Activated CD4-positive, alpha-beta T cell treated with anti-CD3 and anti-CD28 coated beads, Interleukin-2, amount 50 U/mL, for 48 hours (primary cell): ENCODE measurements at places on chromosomes 4 and X.

GRCh38 chrX:111170017-111170416 lies 74.0 kb downstream of the PAK3 start:
- no peak for DNase-seq

DNA sequence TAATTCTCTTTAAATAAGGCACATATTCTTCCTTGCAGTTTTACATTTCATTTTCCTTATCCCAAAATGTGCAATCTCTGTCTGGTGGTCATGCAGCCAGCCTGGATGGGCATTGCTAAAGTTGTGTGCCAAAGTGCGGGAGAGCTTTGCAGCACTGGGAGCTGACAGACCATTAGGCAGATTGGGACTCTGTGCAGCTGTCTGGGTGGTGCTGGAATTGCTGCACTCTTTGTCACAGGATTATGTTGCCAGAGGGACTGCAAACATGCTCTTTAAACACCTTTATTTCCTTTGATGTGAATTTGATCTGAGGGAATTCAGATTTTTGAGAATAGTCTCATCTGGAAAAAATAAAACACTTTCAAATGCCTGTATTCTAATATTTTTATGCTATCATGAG lies 956.2 kb upstream of the DIAPH2 start:
- DNase-seq: no peak

GRCh38 chr4:171561419-171561818 lies 251.8 kb upstream of the GALNTL6 start:
- DNase-seq: no peak

DNA sequence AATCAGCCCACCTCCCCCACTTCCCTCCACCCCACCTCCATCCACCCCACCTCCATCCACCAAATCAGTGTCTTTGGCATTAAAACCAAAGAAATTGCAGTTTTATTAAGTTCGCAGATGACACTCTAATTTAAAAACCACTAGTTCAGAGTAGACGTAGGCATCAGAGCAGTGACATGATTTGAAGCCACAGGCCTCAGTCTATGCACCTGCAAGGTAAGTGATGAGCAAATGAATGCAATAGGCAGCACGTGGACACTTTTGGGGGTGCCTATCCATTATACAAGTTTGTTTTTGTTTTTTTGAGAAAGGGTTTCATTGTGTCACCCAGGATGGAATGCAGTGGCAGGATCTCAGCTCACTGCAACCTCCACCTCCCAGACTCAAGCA lies 88.0 kb upstream of the TRIM2 start:
- no peak for DNase-seq

GRCh38 chr4:8580321-8581093 lies at the start of gene GPR78:
Gene GPR78, plus strand, starts transcription at chr4:8580392. Its CDS starts 591 bp downstream, at chr4:8580983.
- peak; percentile 52 for DNase-seq

DNA sequence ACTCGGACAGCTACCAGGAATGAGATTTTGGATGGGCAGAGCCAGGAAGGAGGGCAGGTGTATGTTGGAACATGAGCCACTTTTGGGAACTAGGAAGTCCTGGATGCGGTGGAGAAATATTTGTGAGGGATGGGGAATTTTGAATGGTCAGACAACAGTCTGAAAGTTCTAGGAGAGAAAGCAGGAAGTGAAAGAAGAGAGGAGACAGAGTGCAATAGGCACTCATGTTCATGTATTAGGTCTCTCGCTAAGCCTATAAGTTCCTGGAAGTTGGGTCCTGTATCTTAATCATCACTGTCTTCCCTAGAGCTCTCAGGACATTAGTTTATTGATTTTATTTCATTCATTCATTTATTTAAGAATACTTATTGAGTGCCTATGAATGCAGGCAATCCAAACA lies 65.7 kb upstream of the CITED1 start:
- DNase-seq: no peak

DNA sequence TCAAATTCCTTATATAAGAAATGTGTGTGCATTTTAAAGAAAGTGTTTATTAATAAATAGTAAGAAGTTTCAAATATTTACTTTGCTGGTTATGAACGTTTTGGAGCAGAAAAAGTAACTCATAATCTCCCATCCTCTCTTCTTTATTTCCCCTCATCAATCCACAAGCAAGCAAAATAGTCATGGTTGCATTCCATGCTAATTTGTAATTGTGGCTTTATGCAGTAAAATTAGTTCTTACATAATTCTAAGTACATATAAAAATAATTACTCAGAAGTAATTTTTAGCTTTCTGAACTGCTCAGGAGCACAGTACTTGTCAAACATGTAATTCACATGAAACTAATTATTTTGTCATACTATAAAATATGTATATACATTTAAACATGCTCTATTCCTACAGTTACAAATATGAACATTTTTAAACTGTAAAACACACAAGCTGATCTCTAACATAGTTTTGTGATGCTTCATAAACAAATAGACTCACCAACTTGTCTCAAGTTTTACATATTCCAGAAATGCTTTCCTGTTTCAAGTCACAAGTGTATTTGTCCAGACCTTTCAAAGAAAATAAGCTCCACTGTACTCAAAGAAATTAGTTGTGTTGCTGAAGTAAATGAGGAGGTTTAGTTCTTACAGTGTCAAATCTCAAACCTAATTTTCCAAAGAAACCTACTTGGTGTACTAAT lies 218.9 kb downstream of the PABPC4L start:
- no peak for DNase-seq

DNA sequence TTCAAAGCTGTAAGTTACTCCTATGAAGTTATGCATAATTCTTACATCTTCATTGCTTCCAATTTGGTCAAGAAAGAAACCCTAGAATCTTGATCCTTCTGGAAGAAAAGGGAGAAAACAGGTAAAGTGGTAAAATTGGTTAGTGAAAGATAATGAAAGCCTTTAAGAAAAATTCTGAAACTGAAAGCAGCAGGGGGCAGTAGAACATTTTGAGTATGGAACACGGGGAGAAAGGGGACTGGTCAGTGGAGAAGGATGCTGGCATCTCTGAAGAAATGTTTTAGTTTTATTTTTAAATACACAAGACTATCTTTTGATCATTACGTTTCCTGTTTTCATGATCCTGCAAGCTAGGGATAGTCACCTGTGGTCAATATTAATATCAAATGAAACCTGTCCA lies 54.3 kb downstream of the SLIT2 start:
- DNase-seq: no peak
